ENCODE measurements at places on chromosomes 11 and 22. TPM values are rescaled to one million over a fixed set of nuclear protein-coding genes. Genes with fewer than 3 reads are reported as not detected.

DNA sequence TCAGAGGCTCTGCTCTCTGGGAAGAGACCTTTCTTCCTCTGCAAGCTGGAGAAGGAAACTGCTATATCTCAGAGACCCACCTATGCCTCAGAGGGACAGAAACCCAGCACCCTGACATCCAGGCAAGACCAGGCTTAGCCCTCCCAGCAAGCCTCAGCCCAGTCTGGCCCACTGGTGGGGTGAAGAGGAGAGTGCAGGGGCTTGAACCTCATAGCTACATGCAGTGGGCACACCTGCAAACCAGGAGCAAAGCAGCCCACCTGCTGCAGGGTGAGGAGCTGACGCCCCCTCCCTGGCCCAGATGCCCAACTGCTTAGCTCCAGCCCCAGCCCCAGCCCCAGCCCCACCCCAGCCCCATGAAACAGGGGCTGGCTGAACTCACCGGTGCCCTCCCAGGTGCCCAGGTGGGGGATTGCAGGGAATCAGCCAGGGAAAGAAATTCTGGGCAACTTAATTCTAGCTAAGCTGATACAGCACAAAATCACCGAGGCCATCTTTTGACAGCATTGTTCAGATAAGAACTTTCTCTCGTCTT lies 246.8 kb downstream of the BUD13 start:
- DNase-seq: no peak

DNA sequence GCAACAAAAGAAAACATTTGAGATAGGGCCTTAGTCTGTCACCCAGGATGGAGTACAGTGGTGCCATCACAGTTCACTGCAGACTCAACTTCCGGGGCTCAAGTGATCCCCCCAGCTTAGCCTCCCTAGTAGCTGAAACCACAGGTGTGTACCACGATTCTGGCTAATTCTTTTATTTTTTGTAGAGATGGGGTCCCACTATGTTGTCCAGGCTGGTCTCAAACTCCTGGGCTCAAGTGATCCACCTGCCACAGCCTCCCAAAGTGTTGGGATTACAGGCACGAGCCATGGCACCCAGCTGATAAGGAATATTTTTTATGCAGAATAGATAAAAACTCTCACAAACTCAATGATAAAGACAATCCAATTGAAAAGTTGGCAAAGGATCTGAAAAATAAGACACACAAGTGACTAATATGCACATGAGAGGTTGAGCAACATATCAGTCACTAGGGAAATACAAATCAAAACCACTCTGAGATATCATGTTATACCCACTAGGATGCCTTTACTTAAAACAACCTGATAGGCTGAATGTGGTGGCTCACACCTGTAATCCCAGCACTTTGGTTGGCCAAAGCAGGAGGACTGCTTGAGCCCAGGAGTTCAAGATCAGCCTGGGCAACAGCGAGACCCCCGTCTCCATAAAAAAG lies 33.9 kb upstream of the CLTCL1 start:
- DNase-seq: no peak

DNA sequence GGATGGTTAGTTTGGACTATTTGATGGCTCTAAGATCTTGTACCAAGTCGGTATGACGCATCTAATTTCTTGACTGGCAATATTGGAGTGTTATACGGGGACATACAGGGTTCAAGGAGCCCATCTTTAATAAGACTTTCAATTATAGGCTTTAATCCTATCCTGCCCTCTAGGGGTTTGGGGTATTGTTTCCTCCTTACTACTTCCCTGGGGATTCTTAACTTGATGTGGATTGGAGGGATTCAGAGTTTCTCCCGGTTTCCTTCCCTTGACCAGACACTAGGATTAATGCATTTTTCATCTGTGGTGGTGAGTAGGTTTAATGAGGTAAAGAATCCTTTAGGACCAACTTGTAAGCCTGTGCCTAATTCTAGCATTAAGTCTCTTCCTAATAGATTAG lies 18.8 kb downstream of the CYP2D6 start:
- DNase-seq: no peak

GRCh38 chr22:41526830-41527799 lies 17.2 kb downstream of the POLR3H start:
- DNase-seq: peak; percentile 39

GRCh38 chr11:134164490-134165370 lies 59.0 kb downstream of the NCAPD3 start:
- DNase-seq: no peak

DNA sequence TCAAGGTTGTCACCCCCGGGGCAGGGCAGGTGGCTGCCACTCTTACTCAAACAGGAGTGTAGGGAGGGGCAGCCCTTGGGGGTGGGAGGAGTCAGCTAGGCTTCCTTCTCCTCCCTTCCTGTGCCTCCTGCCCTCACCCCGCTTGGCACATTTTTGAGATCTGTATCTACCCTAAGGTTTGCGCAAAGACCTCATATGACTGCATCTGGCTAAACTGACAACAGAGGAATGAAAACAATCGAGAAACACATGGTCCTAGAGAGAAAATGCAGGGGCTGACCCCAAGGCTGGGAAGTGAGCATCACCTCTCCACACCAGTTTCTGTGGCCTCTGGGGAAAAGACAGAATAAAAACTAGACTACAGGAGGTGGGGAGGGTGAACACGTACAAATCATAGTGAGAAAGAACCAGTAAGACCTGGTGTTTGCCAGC lies 28.1 kb downstream of the IGSF9B start:
- DNase-seq: no peak

GRCh38 chr11:102400603-102401002 lies 52.0 kb downstream of the TMEM123 start:
- no peak for DNase-seq

GRCh38 chr22:20836987-20837823 lies 21.4 kb downstream of the PI4KA start:
- DNase-seq: no peak

GRCh38 chr11:123186286-123186685 lies 8.8 kb downstream of the CLMP start:
- no peak for DNase-seq

- no peak for DNase-seq
Observed at GRCh38 chr22:36938028-36938425, 24.6 kb downstream of the CSF2RB start.

DNA sequence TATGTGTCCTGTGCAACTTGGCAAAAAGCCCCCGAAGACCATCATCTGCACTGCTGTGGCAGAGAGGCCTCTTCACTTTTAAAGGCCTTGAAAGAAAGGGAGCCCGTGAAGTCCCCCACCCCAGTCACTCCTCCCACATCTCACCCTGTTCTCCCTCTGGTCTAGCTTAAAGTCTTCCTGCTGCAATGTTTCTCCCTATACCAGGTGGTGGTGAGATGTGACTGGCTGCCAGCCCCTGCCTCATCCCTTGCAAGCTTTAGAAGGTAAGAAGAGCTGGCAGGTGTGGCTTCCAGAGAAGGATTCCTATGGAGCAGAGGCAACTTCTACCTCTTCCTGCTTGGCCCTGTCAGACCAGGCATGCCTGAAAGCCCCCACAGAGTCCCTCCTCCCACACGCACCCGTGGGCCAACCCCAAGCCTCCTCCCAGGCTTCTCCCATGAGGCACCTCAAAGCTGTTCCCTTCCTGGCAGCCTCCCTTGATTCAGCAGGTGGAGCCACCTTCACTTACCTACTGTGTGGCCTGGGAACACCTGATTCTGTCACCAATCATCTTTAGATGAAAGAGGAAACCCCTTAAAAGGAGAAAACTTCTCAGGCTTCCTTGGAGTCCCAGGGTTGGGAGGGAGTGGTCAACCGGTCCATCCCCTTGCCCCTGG lies 4.0 kb upstream of the TRIM29 start:
- no peak for DNase-seq

DNA sequence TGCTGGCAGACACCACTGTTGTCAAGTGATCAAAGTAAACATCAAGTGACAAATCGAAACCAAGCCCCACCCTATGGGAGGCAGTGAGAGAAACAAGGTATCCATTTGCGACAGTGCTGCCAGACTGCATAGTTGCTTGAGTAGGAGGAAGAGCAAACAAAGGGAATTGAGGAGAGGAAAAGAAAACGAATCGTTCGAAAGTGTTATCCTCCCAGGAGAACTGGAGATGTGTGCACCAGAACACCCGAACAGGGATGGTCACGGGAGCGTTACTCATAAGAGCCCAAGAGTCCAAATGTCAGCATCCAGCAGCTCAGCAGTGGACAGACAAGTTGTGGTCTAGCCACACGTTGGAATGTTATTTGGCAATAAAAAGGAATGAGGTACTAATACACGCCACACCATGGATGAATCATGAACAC lies 58.4 kb upstream of the NUP50 start:
- DNase-seq: no peak

DNA sequence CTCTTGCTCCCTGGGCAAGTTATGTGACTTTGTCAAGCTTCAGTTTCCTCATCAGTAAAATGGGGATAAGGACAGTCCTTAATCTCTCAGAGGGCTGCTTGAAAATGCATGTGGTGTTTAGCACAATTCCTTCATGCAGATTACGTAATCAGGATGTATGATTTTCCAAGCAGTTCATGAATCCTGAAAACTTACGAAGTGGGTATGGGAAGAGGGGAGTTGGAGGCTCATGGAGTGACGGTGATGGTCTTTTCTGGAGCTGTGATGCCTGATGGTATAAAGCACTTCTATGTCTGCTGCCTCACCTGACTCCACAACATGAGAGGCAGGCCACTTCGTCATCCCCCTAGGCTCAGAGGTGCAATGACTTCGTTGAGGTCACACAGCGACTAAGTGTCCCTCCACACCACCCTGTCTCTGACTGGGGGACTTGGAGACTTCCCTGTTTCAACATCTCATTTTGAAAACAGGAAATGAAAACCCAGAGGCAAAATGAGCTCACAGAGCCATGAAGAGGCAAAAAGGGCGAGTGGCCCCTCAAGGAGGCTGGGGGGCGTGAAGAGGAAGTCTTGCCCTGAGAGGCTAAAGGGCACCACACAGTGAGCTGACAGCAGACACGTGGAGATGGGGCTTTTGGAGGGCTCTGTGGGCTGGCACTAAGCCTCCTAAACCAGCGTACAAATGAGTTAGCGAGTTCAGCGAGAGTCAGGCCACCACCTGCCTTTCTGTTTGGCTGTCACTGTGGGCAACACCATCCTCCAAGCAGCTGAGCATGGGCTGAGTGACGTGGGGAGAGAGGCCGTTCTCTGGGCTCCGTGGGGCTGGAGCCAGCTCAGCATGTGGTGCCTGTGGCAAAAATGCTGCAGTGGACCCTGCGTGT lies 10.1 kb downstream of the MCM5 start:
- DNase-seq: no peak

DNA sequence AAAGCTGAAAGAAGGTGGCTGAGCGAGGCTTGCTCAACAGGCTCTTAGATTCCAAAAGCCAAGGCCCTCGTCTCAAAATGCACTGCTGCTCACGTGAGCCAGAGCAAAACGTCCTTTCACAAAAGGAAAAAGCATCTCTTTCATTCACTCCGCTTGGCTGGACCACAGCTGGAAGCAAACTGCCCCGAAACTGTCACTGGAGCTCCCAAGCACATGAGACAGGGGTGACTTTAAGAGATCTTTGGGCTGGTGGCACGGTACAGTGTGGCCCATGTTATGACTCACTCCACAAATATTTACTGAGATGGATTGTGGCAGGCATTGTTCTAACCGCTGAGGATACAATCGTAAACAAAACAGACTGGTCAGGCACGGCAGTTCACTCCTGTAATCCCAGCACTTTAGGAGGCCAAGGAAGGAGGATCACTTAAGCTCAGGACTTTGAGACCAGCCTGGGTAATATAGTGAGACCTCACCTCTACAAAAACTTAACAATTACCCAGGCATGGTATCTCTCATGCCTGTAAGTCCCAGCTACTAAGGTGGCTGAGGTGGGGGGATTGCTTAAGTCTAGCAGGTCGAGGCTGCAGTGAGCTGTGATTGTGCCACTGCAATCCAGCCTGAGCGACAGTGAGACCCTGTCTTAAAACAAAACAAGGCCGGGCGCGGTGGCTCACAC lies 3.6 kb downstream of the PLA2G6 start:
- DNase-seq: no peak

DNA sequence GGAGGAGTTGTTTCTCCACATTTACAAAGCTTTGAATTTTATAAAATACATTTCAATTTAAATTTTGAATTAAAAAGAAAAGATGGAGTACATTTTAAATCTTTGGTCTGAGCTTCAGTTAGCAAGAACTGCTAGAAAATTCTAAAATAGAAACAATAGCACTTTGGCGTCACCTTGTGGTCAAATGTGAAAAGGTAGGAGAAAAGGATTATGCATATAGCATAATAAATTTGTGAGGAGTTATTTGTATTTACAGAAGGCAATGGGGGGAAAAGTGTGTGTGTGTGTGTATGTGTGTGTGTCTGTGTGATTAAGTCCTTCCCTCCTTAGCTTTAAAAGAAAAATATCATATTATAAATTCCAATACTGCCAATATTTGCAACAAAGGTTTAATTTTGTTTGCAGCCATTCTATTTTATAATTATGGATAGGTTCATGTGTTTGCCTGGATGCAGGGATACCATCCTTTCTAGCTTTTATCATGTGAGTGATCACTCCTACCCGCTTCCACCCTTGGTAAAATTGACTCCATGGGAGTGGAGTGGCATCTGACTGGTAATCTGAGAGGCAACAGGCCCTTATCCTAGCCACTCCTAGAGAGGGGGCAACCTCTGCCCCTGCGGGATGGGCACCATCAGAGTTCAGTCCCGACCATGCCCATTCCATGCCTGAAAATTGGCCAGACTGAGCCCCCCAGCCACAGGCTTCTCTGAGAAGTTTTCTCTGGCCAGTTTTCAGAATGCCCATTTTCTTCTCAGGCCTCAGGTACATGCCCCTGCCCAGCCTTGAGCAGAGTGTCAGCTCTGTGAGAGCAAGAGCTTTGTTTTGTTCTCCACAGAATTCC lies 13.6 kb upstream of the LGR4 start:
- no peak for DNase-seq

- DNase-seq: no peak
Observed at GRCh38 chr11:45578316-45578715, 87.1 kb downstream of the CHST1 start.

DNA sequence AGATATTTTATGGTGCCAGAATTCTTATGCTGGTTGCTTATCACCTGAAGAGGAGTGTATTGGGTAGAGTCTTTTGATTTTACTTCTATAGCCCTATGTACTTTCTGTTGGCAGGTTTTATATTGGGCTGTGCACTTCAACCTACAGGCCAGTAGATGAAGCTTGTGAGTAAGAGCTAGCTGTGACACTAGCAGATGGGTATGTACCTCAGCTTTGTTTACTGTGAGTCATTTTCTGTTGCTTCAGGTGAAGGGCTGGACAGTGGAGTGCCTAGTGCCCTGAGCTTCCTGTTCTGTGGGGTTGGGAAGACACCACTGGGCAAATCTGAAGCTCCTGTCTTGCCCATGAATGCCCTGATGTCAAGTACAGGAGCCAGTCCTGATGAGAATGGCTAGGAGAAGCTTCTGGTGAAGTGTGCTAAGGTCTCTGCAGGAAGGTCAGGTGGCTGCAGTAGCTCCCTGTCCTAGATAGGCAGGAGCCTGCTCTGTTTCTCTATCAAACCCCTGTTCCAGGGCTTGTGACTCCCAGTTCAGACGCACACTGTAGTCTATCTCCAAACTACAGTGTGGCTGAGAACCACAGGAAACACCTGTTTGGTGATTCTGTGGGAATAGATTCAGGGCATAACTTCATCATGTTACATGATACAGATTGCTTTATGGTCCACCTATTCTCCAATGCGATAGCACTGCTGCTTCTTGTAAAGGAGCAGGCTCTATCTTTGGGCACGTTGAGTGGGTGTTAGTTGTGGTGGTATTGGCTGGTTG lies 755.7 kb downstream of the KCNA4 start:
- no peak for DNase-seq

- no peak for DNase-seq
Observed at GRCh38 chr11:77377734-77378133, 76.2 kb upstream of the GDPD4 start.

Gene MS4A1
- 4.5 TPM for total RNA-seq

Gene ACER3
- 21.1 TPM for total RNA-seq

Gene CRYBA4
- total RNA-seq: not detected

Gene OR2AG2
- total RNA-seq: not detected

Gene OR4A16
- total RNA-seq: not detected

Gene YDJC
- total RNA-seq: 15.9 TPM

Gene SLC37A2
- 21.1 TPM for total RNA-seq

Gene SLC6A5
- total RNA-seq: not detected

Data from omental fat pad (tissue), 4 donors.